Myometrial cell (primary cell): ENCODE measurements at places on chromosomes 3 and 15. TPM values are rescaled to one million over a fixed set of nuclear protein-coding genes. Genes with fewer than 3 reads are reported as not detected.

Gene C3orf22
- total RNA-seq: not detected in 2 replicates

Gene EFCAB12
- total RNA-seq: 0.35 TPM in 1 of 2 replicates, not detected in the other

Gene BRK1
- total RNA-seq: 125 and 163 TPM in 2 replicates

Gene MANF
- total RNA-seq: 96.2 and 102 TPM in 2 replicates

Gene RFTN1
- total RNA-seq: 35.5 and 36.5 TPM in 2 replicates

Gene HYAL1
- total RNA-seq: 1.7 and 2.8 TPM in 2 replicates

Gene PCOLCE2
- 4.4 TPM in 1 of 2 replicates, not detected in the other for total RNA-seq

Gene IL5RA
- total RNA-seq: not detected in 2 replicates

Gene INO80
- total RNA-seq: 12.7 and 18.3 TPM in 2 replicates
